Activated naive CD8-positive, alpha-beta T cell treated with anti-CD3 and anti-CD28 coated beads, Interleukin-2, amount 10 ng/mL, durations not matched to agents 7 days and 5 days (primary cell): ENCODE measurements at places on chromosomes 5 and 9.

GRCh38 chr5:136279314-136279713, 86.0 kb downstream of the TRPC7 start:
- no peak for DNase-seq

- no peak for DNase-seq
These were observed 230.6 kb downstream of the GNA14 start for GRCh38 chr9:77417566-77417965.

GRCh38 chr5:135387629-135387960, 11.4 kb downstream of the MACROH2A1 start:
- no peak for DNase-seq

- DNase-seq = no peak
These were observed 202.3 kb upstream of the SGCD start for GRCh38 chr5:156124708-156125107.

GRCh38 chr9:69583645-69584234, 88.4 kb downstream of the APBA1 start:
- DNase-seq = no peak

- DNase-seq = no peak
These were observed 31.2 kb upstream of the TLE1 start for GRCh38 chr9:81720450-81721086.

GRCh38 chr5:133389066-133389590, 223.2 kb downstream of the FSTL4 start:
- no peak for DNase-seq

DNA sequence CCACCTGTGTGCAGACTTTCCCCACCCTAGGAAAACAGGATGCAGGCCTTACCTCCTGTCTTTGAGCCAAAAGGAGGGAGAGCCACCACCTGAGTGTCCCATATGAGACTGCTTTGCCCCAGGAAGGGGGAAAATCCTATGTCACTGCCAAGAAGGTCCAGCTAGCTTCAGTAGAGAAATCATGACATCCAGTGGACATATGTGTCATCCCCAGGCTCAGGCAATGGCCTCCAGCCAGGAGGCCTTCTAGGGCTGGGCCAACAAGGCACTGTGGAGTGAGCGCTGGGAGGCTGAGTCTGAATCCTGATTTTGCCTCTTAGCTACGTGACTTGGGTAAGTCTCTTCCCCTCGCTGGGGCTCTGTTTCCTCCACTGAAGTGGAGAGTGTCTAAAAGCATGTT, 60.2 kb downstream of the SMIM23 start:
- DNase-seq = no peak
